Hepatic stellate cell (primary cell): ENCODE measurements at places on chromosomes 4 and X.
A peak's percentile ranks its signal among the peaks of the same experiment; 100 is the strongest.

GRCh38 chrX:130079824-130080406, 30.4 kb downstream of the ELF4 start:
- DNase-seq = peak; percentile 77

DNA sequence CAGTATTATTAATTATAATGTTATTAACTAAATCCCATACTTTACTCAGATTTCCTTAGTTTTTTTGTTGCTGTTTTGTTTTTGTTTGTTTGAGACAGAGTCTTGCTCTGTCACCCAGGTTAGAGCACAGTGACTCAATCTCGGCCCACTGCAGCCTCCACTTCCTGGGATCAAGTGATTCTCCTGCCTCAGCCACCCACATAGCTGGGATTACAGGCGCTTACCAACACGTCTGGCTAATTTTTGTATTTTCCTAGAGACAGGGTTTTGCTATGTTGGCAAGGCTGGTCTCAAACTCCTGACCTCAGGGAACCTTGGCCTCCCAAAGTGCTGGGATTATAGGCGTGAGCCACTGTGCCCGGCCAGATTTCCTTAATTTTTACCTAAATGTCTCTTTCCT, 72.2 kb downstream of the ANAPC4 start:
- no peak for DNase-seq

DNA sequence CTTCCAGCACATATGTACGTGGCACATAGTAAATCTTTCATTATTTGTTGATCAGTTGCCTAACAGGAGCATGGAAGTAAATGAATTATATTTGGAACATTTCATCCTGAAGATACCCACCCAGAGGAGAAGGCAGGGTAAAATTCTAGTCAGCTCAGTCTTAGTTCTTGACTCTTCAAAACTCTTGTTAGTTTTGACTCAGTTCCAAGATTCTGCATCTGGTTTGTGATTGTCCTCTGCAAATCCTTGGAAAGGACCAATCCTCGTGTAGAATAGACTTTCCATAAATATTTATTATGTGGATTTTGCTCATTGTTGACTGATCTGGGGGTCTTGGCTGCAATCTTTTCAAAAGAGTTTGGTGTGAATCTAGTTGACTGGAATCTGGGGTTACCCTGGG, 257.5 kb upstream of the FAT1 start:
- DNase-seq = peak; percentile 19

- DNase-seq = no peak
Measured at GRCh38 chr4:34878961-34879360, 1365.4 kb downstream of the ARAP2 start.

- DNase-seq = no peak
Measured at GRCh38 chr4:89446193-89446592, 138.6 kb upstream of the GPRIN3 start.

GRCh38 chr4:119643306-119644042, 14.9 kb upstream of the PDE5A start:
- no peak for DNase-seq

- no peak for DNase-seq
Measured at GRCh38 chrX:43166874-43167273, 388.9 kb upstream of the PPP1R2C start.
